ELR (cell line): ENCODE measurements at places on chromosomes 12 and 14.
A peak's percentile ranks its signal among the peaks of the same experiment; 100 is the strongest.

DNA sequence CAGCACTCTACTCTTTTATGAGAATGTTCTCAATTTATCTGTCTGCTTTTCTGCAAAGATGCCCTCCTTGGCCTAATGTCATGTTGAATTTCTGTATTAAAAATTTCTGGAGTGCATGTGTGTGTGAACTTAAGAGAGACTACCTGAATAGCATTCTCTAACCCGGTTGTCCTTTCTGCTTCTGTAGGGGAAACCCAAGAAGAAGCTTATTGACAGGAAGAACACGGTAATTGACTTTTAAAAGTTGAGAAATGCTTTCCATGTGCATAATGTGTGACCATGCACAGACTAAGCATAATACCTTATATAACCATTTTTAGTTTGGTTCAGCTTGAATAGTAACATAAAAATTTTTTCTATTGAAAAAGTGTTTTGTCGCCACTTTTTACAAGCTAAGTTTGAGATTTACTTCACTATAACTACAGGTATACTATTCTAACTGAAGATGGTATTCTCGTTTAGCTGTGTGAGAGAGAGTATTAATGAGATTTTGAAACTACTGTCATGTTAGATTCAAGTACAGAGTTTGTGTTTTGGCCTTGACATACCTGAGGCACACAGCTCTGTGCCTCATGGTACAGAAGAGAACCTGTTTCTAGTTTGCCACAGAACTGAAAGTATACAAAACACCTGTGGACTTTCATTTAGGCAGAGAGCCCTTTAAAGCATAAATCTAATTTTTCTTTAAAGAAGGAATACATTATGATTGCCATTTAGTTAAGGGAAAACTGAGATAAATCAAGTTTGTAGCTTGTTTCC lies 96.8 kb downstream of the TTLL5 start:
- DNase-seq: no peak

DNA sequence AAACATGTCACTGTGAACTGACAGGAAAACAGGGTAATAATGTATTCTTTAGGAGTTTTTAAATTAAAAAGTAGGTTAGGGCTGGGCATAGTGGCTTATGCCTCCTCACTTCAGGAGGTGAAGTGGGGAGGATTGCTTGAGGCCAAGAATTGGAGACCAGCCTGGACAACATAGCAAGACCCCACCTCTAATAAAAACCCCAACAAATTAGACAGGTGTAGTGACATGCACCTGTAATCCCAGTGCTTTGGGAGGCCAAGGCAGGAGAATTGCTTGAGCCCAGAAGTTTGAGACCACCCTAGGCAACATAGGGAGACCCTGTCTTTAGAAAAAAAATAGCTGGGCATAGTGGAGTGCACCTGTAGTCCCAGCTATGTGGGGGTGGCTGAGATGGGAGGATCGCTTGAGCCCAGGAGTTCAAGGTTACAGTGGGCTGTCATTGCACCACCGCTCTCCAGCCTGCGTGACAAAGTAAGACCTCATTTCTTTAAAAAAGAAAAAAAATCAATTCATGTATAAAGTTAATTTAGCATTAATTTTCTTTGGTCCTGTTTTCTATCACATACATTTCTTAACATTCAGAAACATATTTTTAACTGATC lies 20.4 kb downstream of the FBXO34 start:
- DNase-seq: no peak

DNA sequence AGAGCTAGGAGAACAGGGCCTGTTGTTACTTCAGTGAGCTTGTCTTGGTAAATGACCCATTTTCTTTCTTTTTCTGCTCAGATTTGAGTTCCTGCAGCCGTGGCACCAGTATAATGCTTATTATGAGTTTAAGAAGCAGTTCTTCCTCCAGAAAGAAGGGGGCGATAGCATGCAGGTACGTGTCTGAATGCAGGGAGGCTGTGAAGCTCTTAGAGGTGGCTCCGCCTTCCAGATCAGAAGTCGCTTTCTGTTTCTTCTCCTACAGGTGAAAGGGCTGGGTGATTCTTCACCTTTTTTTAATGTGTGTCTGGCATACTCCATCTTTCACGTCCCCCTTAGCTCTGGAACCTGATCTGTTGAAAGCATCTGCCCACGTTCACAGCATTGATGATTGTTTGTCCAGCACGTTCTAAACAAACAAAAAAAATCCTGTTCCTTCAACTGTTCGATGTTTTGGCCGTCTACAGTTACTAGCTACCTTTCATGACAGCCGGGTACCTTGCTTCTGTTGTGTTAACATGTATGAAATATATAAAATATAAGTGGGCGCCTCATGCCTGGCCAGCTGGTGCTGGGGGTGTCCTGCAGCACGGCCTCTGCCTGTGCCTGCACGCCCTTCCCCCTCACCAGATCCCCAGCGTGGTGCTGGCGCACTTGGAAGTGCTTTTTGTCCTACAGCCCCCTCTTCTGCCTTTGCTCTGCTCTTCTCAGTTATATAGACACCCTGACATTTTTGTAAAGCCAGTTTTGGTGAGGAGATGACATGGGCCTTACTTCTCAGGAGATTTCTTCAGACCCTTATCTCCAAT lies 44.6 kb downstream of the SFSWAP start:
- peak; percentile 60 for DNase-seq

GRCh38 chr12:13980538-13981295 lies 685 bp downstream of the GRIN2B start:
- DNase-seq: no peak

- peak; percentile 44 for DNase-seq
Measured at GRCh38 chr14:35332517-35333263, 40.5 kb downstream of the PSMA6 start.

DNA sequence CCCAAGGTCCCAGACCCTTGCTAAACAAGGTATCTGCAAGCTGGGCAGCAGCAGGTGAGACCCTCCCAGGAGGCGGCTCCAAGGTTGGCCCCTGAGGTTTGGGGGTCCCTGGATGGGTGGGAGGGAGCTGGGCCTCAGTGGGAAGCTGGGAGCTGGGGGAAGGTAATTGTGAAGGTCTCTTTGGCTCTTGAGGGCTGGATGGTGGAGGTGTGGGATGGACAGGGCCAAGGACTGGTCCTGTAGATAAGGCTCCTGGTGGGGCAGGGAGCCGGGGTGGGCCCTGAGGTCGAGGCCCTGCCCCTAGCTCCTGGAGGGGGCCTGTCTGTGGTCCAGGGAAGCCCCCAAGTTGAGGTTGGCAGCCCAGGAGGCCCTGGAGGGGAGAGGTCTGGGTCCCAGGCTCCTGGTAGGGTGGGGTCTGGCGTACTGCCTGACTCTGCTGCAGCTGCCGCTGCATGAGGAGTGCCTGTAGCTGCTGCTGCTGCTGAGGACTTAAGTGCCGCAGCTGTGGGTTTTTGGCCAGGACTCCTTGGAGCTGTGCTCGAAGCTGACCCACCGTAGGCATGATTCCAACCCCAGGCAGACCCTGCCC lies 13.1 kb upstream of the PRKAG1 start:
- no peak for DNase-seq

DNA sequence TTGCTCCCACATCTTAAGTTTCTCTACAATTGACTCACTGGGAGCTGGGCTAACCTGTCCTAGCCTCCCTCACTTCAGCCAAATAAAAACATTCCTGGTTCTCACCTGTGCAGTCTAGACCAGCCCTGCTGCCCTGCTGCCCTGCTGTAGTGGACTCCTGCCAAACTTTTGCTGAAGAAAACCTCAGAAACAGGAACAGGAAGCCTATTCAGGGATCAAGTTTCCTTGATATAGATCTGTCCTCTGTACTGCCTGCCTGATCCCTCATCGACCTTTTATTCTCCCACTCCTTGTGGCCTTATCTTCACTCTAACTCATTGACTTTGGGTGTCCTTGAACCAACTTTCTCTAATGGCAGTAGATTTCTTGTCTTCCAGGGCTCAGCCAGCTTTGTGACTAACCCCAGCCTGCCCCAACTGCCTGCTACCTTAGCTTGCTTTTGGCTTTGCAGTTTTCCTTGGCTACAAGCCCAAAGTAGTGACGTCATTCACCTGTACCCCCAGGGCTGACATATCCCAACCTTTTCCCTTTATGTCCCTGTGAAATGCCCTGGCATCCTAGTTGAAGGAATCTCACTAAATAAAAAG lies 234.8 kb downstream of the DUSP6 start:
- DNase-seq: peak; percentile 37

DNA sequence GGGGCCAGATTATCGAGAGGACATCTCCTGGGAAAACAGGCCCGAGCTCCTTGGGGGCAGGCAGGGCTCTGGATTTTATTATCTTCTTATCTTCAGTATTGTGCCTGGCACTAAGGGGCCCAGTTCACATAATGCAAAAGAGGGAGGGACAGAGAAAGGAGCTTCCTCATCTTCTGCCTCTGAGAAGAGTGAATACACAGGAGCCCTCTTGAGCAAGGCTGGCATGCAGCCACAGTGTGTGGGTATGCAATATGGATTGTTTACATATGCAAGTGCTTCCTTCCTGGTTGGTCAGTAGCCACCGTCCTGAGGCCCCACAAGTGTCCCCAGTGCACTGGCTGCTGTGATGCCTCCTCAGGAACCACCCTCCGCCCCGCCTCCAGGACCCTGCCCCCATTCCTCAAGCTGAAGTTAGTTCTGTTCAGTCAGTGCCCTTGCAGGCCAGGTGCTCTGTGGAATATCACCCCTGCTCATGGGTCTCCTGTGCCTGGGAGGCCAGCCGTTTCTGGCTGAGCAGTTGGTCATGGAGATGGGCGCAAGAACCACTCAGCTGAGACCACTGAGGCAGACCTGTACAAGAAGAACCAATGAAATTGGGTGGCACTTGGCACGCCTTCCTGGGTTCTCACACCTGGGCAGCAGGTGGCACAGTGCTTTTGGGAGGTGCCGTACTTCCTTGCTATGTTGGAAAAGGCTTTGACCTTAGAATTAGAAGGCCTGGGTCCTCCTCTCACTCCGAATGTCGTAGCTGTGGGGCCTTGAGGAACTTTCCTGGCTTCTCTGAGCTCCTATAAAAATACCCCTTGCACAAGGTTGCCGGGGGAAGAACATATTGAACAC lies 35.1 kb upstream of the ACTN1 start:
- peak; percentile 71 for DNase-seq

DNA sequence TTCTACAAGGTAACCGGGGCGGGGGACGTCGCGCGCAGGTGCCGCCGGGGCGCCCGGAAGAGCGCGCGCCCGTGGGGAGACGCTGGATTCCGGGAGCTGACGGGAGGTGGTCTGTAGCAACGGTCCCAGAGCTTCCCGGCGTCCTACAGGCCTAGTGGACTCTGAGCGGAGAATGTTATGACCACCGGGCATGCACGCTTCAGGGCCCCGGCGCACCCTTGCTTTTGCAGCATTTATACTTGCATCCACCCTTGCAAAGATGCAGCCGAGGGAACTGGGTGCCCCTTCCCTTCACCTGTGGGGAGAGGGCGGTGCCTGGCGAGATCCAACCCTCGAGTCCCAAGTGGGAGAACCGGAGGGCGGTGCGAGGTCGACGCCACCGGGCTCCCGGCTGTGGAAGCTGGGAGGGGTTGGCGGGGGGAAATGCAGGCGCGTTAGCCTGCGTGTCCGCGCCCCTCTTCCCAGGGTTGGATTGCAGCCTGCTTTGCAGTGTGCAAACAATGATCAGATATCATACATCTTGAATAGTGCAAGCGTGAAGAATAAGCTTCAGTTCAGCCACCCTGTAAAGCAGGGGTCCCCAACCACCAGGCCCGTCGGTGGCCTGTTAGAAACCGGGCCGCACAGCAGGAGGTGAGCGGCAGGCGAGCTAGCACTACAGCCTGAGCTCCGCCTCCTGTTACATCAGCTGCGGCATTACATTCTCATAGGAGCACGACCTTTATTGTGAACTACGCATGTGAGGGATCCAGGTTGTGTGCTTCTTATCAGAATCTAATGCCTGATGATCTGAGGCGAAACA lies 576 bp downstream of the ERP29 start:
- DNase-seq: peak; percentile 82

DNA sequence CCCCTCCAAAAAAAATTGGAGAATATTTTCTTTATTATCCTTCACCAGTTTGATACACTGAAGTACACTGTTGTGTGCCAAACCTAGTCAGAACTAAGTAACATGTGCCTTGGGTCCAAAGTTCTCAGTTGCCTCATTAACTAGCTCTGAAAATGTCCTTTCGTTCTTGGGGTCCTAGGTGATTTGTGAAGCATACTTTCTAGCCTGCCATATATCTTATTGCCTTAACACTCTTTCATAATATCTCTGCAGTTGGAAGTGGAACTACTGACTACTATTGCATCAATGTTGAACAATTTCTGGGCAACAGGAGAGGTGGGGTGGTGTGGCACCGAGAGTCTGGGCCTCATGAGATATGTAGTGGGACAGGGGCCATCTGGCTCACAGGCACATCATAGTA lies 592.9 kb upstream of the FBXO33 start:
- DNase-seq: no peak

GRCh38 chr12:121057794-121058193 lies 18.7 kb upstream of the OASL start:
- no peak for DNase-seq

GRCh38 chr12:124567673-124568373 lies 411 bp upstream of the NCOR2 start:
- DNase-seq: peak; percentile 81

GRCh38 chr12:76863837-76864236 lies 15.0 kb downstream of the CSRP2 start:
- DNase-seq: peak; percentile 13

GRCh38 chr12:48004053-48004941 lies at the start of gene COL2A1:
TSS of gene COL2A1 (minus strand) at chr12:48004476. CDS start at chr12:48004321, 155 bp downstream.
- peak; percentile 34 for DNase-seq

- no peak for DNase-seq
Measured at GRCh38 chr12:75554556-75554880, 43.1 kb upstream of the KRR1 start.
